Kidney epithelial cell (primary cell): ENCODE measurements at places on chromosomes 13 and 19. TPM values are rescaled to one million over a fixed set of nuclear protein-coding genes. Genes with fewer than 3 reads are reported as not detected.

GRCh38 chr19:38850436-38850975, 720 bp upstream of the HNRNPL start:
- no peak for DNase-seq

- no peak for DNase-seq
These were observed 87.4 kb upstream of the ARHGEF7 start for GRCh38 chr13:111027458-111028439.

DNA sequence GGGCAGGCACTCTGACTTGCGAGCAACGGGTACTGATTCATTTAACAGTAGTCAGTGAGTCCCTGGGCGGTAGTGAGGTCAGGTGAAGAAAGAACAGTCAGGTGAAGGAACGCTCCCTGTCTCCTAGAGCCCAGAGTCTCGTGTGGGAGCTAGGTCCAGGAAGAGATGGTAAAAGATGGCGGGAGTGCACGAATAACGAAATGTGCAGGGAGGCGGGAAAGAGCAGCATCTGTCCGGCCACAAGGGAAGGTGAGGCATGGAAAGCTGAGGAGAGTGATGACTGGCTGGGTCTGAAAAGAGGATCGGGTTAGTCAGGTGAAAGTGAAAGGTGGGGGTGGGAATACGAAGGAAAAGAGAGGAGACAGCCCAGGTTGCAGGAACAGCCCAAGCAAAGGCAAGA, 63.9 kb upstream of the SLC15A1 start:
- DNase-seq = no peak

GRCh38 chr19:55341171-55341588, 1.5 kb downstream of the KMT5C start:
- DNase-seq = no peak

GRCh38 chr13:79625517-79625916, 144.6 kb downstream of the NDFIP2 start:
- DNase-seq = no peak

- no peak for DNase-seq
These were observed 1.5 kb downstream of the BCKDHA start for GRCh38 chr19:41399091-41399490.

GRCh38 chr13:40456397-40456953, 210.0 kb downstream of the FOXO1 start:
- DNase-seq = no peak

DNA sequence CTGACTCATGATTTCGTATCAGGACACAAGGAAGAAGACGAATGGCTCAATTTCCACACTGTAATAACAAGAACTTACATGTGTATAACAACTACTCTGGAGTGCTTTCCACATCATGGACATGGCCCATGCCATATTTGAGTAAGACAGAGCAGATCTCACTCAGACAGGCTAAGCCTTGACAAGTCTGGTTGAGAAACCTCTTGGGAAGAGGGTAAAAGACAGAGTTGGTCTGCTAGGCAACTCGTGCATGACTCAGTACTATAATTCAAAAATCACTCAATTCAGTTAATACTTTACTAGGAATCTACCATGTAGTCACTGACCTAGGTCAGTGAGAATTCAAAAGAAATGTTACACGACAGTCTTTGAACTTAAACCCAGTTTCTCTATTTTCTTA, 5.7 kb upstream of the THSD1 start:
- peak; percentile 78 for DNase-seq

DNA sequence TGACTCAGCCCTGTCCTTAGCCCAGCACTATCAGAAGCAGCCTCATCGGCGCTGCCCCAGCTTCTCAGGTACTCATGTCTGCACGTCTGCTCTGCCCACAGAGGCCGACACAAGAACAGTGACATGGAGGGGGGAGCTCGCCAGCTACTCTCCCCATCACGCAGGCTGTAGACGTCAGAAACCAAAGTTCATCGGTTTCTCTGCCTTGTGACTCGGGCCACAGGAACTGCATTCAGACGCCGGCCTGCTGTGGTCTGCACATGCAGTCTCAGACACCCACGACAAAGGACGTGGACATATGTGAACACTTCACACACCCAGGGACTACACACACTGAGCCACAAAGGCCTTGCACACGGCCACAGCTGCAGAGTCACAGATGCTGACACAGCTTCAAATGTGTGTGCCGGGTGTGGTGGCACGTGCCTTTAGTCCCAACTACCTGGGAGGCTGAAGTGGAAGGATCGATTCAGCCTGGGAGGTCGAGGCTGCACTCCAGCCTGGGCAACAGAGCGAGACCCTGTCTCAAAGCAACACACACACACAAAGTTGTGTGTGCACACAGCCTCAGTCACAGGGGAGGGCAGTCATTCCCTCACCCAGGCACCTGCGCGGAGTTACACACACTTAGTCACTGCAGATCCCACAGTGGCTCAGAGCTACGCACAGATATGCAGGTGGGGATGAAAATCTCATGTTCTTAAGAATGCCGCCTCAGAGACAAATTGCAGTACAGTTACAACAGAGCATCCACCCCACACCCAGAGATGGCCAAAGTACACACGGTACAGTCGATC, 4.9 kb upstream of the ZFP36 start:
- DNase-seq = peak; percentile 81

GRCh38 chr13:73171271-73171682, 112.5 kb downstream of the KLF5 start:
- DNase-seq = no peak

DNA sequence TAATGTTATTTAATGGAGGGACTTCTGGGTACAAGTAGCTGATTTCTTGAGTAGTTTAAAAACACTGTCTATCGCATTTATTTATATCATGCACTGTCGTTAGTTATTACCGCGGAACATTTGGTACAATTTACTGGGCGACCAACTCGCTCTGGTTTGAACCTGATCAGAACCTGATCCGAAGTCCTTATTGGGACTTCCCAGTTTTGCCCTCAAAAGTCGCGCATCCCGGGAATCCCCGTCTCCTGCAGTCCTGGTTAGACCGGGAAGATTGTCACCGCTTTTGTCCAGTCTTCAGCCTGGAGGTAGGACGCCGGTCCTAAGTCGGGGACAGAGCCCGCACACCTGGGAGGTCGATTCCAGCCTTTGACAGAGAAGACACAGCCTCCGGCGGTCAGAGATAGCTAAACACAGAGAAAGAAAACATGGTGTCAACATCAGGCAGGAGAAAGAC, 694 bp downstream of the CLN5 start:
- DNase-seq = no peak

- no peak for DNase-seq
These were observed 154.1 kb downstream of the PTPRS start for GRCh38 chr19:5186293-5187050.

GRCh38 chr13:73904625-73905024, 229.6 kb downstream of the KLF12 start:
- DNase-seq = no peak

DNA sequence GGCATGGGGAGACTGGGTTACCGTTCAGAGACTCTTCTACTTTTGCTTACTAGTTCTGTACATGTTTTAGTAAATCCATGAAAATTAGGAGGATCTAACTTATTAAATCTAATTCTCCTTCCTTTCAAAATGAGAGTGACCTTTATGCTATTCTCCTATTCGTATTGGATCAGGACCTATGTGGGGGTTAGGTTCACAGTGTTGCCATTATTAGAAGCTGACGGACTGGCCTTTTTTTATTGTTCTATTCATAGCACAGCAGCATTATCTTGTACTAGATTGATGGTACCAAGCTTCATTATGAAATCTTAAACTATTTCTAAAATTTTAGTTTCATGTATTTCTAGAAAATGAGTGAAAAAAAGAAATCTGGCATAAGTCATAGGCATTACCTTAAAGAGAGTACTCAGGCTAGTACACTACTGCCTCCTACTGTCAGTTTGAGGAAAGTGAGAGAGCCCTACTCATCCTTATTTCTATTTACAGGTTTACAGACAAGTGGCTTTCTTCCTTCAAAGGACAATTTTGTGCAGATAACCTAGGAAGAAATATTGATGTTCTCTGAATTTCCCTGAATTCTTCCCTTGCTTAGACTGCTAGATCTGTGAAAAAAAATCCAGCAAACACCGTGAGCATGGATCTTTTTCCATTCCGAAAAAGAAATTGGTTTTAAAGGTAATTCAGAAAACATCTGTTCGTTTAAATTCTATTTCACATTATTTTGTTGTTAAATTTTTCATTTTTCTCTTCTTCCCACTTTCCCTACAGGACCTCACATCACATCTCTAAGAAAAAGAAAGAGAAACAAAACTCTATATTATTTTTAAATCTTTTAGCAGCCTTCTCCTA, 485.5 kb downstream of the DIAPH3 start:
- peak; percentile 12 for DNase-seq

GRCh38 chr13:38514575-38514974, 164.9 kb downstream of the UFM1 start:
- no peak for DNase-seq

Gene TFPT
- 28.2 and 31.0 TPM in 2 replicates for total RNA-seq

Gene HRC
- total RNA-seq = not detected in 2 replicates

Gene FAM216B
- not detected in 2 replicates for total RNA-seq
